ENCODE measurements at places on chromosomes 11 and 22.

DNA sequence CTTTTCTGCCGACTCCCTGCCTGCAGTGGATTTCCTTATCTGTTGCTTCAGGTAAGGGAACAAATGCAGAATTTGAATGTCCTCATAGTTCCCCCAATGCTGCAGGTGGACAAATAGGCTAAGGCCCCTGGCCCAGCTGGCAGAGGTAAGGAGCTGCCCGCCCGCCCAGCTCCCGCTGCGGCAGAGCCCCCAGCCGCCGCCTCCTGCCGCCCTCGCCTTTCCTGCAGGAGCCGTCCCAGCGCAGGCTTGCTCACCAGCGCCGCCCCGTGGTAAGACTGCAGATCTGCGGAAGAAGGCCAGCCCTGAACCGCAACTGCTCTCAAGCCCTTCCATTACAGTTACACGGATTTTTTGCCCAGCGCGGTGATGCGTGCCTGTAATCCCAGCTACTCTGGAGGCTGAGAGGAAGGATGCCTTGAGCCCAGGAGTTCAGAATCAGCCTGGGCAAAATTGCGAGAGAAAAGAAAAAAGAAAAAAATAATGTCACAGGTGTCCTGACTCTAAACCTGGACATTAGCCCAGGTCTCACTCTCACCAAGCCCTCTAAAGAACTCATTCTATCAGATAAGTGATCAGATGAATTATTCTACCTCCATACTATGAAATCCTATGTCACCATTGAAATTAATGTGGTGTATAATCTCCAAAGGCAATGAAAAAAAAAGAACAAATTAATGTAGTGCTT lies 51.2 kb upstream of the EMID1 start:
- peak; percentile 30 for DNase-seq

- no peak for DNase-seq
Measured at GRCh38 chr22:37393746-37394145, 33.5 kb downstream of the ELFN2 start.

DNA sequence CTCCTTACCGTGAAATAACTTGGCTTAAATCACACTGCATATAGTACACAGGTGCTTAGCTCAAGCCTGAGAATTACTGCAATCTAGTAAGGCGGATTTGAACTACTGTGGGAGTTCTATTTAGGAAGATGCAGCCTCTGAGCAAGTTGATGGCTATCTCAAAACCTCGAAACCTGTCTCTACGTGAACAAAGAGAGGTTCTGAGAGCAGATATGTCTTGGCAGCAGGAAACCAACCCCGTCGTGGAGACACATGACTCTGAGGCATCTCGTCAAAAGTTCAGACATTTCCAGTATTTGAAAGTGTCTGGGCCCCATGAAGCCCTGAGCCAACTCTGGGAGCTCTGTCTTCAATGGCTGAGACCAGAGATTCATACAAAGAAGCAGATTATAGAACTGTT lies 5.9 kb downstream of the ZNF215 start:
- no peak for DNase-seq

GRCh38 chr11:113464416-113464815 lies 10.8 kb downstream of the DRD2 start:
- DNase-seq = no peak

DNA sequence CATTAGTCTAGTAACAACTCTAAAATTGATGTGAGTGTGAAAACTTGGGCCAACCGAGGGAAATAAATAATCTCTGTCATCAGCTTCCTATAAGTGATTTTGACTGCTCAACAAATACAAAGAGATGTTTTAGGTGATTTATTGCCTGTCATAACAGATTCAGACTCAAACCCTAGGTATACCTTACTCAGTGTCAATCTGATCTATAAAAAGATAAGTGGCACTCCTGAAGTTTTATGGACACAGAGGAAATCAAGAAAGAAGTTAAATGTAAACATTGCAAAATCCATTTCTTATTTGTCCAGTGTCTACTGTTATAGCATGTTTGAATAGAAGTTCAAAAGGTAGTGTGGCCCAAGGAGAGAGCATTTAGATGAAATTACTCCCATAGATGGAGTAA lies 30.4 kb upstream of the TYR start:
- no peak for DNase-seq

DNA sequence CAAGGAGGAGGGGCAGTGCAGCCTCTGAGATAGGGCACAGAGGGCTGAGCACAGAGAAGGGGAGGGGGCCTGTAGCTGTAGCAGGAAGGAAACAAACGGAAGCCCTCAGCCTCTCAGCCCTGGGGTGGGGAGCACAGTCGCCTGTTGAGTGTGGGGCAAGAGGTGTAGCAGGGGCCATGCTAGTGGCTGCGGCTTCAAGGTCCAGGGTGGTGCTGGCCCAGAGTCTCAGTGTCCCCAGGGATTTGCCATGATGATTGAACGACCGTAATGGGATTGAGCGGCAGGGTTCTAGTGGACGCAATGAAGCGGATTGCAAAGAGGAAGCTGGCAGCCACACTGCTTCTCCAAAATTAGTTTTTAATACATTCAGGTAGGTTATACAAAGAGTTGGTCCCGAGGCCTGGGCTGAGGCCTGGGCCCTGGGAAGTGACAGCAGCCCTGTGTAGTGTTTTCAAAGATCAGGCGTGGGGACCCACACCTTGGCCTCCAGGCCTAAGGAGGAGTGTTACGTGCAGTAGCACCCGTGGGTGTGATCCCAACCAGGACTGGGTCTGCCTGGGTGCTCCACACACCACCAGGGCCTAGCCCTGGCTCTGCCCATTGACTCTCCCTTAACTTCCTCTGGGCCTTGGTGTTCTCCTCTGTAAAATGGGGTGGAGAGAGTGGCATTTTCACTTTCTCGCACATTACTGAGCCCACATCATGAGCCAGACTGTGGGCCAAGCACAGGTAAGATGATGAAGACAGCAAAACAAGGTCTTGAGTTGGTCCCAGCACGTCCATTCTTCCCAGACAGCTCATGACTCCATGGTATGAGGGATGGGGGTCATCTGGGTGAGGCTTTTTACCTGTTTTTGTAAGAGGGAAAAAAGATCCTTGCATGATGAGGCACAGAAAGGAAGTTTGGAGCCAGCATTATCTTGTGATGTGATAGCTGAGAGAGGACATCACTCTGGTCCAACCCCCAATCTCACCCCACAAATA lies 13.1 kb downstream of the LRRC32 start:
- DNase-seq = no peak

GRCh38 chr11:121448431-121448941 lies 3.6 kb upstream of the SORL1 start:
- DNase-seq = no peak

DNA sequence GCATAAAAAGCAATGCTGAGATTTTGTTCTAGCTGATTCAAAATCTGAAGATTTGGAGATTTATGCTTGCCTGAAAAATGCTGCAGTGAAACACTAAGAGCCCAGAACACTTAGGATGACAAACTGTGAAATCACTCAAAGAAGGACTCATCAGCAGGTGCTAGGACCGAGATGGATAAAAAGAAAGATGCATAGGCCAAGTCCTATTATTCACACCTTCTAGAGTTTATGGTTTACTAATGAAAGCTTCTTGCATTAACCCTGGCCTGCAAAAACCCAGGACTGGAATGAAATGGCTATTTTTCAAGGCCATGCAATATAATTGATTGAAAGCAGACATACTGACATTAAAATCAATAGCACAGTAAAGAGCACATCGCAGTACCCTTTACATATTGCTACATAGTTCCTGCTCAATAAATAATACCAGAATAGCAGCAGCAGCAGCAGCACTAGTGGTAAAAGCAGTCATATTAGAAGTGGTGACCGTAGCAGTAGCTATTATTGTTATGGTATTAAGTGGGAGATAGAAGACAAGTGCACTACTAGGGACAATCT lies 161.7 kb downstream of the RAB38 start:
- no peak for DNase-seq

GRCh38 chr22:27110665-27111451 lies 453.5 kb downstream of the MIAT start:
- DNase-seq = peak; percentile 95

DNA sequence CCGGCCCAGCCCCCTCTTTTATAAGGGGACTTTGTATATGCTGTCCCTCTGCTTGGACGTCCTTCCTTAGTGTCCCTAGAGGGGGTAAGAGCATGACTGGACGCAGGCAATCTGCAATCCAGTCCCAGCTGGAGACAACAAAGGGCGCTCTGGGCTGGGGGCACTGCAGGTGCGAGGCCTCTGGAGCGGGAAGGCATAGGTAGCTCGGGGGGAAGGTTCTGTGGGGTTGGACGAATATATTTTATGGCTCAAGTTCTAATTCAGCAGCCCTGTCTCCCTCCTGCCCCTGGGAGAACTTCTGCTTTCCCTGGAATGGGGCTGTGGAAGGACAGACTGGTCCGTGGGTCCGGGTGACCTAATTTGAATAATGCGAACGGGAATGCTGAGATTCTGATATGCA lies 40.0 kb downstream of the KCNJ4 start:
- DNase-seq = no peak

- DNase-seq = no peak
Measured at GRCh38 chr22:46749682-46750529, 11.9 kb upstream of the CERK start.

All from astrocyte (in vitro differentiated cells and primary cell).